ENCODE measurements at places on chromosomes 7 and 10.

DNA sequence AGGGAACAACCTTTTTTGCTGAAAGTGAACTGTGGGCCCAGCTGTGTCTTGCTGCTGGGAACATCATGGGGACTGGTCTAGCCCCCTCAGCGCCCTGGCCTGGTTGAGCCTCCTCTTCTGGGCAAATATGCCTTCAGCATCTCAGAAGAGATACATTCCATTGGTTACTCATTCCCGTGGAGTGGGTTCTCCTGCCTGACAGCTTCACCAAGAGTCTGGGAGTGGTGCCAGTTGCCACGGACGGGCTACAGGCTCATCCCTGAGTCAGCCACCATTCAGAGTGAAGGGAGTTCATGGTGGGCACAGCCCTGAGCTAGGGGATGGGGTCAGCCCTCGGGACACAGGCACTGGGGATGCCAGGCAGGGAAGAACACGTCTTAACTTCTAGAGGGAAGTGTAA, 81.9 kb downstream of the RAMP3 start:
- DNase-seq = no peak

- no peak for DNase-seq
Observed at GRCh38 chr10:36526033-36526432, 599.4 kb upstream of the ANKRD30A start.

DNA sequence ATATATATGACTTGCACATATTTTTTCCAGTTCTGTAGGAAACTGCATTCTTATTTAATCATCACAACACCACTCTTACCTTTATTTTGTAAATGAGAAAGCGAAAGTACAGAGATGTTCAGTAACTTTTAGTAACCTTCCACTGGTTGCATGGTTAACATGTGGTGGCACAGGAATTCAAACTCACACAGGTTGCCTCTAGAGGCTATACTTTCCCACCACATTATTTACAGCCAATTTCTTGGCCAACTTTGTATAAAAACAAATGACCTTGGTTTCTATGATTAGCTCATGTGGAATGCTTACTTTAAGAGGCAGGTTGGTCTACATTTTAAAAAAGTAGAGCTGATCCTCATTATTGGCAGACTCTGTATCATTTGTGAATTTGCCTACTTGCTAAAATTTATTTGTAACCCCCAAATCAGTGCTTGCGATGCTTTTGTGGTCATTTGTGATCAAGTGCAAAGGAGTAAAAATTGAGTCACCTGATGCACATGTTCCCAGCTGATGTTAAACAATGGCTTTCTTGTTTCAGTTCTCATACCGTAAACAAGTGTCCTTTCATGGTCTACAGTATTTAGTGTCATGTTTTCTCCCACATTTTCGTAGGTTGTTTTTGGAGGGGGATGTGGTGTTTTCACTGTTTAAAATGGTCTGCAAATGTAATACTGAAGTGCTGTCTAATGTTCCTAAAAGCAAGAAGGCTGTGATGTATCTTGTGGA, 14.8 kb downstream of the BBS9 start:
- DNase-seq = no peak

DNA sequence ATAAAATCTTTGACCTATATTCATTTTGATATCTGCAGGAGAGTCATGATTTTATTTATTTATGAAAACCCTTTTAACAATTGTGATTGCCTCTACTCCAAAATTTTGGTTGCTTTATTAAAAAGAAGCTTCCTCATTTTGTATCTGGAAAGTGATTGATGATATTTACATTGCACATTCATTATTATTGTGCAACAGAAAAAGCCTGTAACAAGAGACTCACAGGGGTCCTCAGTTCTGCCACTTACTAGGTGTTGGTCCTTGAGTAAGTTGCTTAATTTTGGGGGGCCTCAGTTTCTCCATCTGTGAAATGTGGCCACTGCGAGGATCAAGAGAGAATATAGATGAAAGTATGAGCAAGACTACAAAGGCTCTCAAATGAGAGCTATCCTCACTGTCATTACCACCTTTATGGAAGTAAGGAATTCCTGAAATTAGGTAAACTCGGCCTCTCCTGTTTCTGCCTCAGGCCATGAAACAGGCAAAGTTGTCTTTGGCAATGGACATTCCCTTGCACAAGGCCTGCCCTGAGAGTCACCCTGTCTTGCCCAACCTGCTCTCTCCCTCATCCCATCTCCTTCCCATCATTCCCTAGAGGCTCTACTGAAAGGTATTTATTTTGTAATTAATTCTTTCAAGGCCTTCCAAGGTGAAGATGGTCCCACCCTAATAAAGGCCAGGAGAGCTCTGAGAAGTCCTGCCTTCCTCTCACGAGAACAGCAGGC, 66.1 kb upstream of the ABLIM1 start:
- DNase-seq = no peak

- no peak for DNase-seq
Observed at GRCh38 chr10:95266674-95267095, 24.1 kb downstream of the PDLIM1 start.

- DNase-seq = no peak
Observed at GRCh38 chr10:21336476-21337170, 188.9 kb downstream of the SKIDA1 start.

GRCh38 chr10:46552526-46553237, 3.8 kb downstream of the GPRIN2 start:
- DNase-seq = no peak

GRCh38 chr7:98997846-98998245, 119.5 kb downstream of the TRRAP start:
- DNase-seq = no peak

- no peak for DNase-seq
Observed at GRCh38 chr10:21090609-21091082, 193.5 kb upstream of the NEBL start.

GRCh38 chr10:102150970-102151773, 1.0 kb upstream of the NOLC1 start:
- DNase-seq = no peak

GRCh38 chr10:16992611-16993119, 136.9 kb downstream of the CUBN start:
- DNase-seq = no peak

GRCh38 chr10:11387551-11388222, 223.8 kb downstream of the USP6NL start:
- DNase-seq = no peak

DNA sequence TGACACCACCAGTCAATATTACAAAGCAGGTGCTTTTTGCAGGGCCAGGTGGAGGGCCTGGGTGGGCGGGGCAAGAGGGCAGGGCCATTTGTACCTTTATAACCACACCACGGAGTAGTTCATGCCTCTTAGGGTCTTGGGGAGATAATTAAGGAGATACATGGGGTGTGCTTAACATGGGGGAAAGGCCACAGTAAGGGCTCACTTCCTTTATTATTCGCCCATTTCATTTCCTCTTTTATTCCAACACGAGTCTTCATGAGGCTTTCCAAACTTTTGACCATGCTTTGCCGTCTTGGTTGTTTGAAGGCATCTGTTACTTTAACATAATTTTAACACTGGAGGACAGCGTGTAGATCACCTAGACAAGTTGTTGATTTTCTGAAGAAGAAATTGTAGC, 33.3 kb upstream of the LYZL2 start:
- DNase-seq = no peak

- DNase-seq = no peak
Observed at GRCh38 chr7:75928568-75928914, 13.6 kb downstream of the POR start.

GRCh38 chr7:68977385-68978055, 620.8 kb upstream of the AUTS2 start:
- no peak for DNase-seq

DNA sequence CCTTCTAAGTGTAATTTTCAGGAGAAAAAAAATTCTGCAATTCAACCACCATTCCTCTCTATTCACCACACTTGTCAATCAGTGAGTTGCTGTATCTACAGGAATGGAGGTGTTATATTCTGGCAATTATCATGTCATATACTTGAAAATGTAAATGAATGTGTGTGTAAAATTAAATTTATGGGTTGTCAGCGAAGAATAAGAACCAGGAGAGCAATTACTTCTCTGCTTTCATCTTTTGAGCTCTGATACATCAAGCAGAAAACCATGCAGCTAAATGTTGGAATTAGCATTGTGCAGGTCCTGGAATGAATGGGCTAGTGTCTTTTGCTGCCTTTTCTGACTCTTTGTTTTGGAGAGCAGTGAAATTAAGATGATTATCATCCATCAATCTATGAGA, 207.6 kb downstream of the FOXP2 start:
- no peak for DNase-seq

DNA sequence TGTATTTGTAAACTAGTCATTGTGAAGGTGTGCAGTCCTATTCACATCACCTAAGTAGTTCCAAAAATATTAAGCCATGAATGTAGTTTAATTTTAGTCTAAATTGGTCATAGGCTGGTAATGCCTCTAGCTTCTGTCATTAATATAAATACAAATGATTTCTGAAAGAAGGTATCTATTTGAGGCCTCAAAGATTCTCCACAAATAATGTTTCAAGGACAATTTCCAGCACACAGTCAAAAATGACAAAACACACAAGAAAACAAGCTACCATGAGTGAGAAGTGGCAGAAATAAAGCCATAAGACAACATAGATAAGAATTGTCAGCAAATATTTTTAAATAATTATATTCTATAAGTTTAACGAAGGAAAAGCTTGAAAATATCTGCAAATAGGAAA, 66.7 kb upstream of the PDK4 start:
- DNase-seq = no peak
